ENCODE measurements at places on chromosomes 11 and 22.

DNA sequence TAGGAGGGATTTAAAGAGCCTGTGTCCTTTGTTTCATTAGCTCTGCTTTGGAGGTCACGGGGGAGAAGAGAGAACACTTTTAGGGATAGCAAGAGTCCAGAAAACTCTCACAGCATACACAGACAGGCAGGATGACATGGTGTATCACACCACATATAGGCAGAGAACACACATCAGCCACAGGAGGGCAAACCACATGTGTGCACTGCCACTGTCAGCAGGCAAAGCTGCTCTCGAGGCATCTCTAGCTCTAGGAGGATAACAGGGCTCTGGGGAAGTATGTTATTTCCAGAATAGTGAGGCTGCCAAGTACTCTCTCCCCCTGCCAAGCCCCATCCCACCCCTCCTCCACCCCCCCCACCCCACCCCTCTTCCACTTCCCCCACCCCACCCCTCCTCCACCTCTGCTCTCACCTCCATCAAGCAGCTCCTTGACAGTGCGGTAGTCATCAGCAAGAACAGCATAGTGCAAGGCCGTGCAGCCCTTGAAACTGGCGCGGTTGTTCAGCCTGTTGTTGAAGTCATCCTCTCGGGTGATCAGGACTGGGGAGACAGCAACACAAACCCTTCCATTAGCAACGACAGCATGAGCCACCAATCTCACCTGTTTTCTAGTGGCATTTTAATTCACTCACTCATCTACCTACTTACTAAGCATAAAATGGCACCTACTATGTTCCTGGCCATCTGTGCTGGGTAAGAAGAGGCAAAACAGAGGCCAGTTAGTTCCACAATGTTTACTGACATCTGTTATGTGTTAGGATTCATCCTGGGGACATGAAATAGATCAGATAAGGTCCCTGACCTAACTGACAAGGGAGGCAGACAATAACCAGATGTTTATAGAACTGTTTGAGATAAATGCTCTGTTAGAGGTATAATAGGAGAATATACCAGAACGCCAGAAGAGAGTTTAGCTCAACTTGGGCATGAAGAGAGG lies 75.6 kb downstream of the CLPB start:
- no peak for DNase-seq

DNA sequence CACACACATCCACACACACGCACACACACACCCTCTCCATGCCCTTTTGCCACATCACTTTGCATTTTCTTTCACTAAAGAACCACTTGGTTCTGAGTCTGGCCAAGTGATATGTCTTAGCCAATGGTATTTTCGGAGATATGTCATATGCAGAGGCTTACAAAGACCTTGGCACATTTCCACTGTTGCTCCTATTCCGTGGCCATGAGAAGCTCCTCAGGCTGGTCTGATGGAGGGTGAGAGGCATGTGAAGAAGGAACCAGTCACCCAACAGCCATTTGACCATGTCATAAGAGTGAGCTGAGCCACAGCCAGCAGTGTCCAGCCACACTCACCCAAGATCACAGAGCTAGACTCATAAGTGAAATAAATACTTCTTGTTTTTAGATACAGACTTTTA lies 212.6 kb upstream of the NAV2 start:
- no peak for DNase-seq

DNA sequence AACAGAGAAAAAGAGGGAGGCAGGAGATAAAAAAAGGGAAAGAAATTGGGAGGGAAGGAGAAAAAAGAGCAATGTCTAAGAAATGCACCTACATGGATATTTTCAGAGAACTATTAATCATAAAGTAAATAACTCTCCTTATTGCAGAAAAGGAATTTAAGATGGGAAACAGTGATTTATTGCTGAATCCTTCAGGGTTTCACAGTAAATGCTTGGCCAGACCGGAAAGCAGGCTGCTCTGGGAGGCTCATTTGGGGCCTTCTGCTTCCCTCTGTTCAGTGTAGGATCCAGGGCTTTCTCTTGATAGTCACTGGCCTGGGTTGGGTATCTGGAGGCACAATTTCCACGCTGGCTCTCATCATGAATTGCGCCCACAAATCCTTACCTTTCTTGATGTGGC lies 324.3 kb upstream of the SORL1-AS1 start:
- no peak for DNase-seq

GRCh38 chr11:109885006-109885405 lies 208.2 kb upstream of the ZC3H12C start:
- no peak for DNase-seq

DNA sequence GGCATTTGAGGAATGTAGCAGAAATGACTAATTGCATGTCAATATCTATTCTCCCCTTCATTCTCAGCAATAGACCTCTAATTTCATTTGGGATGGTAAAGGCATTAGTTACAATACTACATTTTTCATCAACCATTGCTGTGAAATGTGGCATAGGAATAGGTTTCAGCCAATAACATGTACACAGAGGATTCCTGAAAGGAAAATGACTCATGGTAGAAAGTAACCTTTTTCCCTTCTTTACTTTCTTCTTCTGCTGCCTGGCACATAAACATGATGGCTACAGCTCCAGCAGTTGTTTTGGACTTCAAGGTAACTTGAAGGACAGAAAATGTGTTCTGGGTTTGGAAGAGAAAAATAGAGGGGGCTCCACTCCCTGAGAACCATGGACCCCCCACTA lies 231.8 kb upstream of the CTSC start:
- DNase-seq: no peak

GRCh38 chr11:76391021-76391420 lies 9.9 kb downstream of the GVQW3 start:
- DNase-seq: peak; percentile 74

DNA sequence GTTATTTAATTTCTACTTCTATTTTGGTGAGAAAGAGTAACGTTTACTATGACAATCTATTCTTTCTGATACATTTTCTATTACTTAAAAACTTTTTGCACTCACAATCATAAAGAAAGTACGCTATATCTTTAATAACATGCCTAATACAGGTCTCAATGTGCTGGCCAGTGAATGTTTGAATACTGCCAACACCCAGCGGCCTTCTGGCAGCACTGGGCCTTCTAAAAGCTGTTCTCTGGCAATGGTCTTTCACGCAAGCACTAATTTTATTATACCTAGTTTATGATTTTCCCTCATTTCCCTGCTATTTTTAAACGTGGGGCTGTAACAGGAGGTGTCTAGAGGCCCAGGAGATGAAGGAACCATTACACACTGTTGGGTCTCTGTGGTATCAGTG lies 349.8 kb upstream of the PITPNB start:
- no peak for DNase-seq

GRCh38 chr22:46099740-46100139 lies 50.6 kb upstream of the PPARA start:
- DNase-seq: no peak

GRCh38 chr11:96332126-96332771 lies 10.7 kb downstream of the MAML2 start:
- DNase-seq: no peak

- DNase-seq: no peak
Observed at GRCh38 chr11:15878756-15879155, 477.6 kb downstream of the SOX6 start.

DNA sequence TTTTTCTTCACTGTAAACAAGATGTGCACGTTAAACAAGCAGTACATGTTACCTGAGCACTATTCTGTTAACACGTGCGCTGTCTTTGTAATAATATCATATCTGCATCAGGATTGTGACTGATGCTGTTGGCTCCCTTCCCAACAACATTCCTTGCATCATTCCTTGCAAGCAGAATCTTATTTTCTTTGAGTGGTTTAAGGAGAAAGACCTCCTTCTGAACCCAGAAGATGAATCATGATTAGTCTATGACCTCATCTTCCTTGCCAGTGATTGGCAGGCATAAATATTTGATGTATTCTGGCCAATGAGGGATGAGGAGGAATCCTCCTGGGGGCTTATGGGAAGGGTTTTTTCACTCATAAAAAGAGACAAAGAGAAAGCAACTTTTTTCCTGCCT lies 46.2 kb downstream of the C11orf71 start:
- DNase-seq: no peak

DNA sequence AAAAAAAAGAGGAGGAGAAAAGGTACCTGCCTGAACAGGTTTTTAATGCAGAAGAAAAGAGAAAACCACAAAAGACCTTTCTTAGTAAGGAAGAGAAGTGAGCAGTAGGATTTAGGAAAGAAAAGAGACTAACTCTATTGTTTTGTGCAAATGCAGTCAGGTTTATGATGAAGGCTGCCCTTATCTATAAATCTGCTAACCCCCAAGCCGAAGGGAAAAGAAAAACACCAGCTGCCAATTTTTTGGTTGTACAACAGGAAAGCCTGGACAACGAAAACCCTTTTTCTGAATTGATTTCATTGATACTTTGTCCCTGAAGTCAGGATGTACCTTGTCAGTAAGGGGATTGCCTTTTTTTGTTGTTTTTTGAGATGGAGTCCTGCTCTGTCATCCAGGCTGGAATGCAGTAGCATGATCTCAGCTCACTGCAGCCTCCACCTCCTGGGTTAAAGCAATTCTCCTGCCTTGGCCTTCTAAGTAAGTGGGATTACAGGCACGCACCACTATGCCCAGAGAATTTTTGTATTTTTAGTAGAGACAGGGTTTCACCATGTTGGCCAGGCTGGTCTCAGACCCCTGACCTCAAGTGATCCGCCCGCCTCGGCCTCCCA lies 21.2 kb downstream of the POLD4 start:
- DNase-seq: no peak

- no peak for DNase-seq
Observed at GRCh38 chr11:30522536-30523243, 63.5 kb downstream of the MPPED2 start.

DNA sequence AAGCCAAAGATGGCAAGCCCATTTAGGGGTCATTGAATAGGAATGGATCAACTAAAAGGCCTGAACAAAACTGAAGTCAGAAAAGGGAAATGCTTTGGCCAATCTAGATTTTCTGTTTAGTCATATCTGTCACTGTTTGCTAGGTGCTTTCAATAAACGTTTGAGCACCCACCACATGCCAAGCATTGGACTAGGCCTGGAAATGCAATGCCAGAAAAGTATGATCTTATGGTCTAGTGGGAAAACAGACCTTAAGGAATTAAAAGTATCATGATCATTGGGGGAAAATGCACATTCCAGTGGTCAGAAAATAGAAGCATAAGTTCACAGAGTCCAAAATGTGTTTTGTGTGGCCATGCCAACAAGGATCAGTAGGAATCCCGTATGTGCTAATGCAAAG lies 76.8 kb upstream of the BIRC3 start:
- DNase-seq: no peak

DNA sequence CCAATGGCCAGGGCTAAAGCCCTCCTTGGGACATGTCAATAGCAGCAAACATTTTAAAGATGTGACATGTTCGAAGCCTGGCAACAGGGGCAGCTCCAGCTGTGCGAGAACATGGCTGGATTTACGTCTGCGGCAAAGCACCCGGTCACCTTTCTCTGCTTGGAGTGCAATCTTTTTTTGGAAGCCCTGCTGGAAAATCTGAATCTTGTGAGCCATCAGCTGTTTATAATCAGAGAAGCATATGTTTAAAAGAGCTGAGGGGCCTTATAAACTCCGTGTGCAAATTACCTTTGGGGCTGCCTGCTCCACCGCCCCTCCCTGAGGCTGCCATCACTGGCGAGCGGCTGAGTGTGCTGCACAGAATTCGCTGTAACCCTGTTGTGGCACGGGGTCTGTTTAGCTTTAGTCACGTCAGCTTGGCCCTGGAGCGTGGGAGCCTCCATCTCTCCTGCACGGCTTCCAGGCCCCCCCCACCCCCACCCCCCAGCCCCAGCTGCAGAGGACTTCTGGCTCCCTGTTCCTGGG lies 9.0 kb upstream of the KCNQ1OT1 start:
- DNase-seq: no peak

DNA sequence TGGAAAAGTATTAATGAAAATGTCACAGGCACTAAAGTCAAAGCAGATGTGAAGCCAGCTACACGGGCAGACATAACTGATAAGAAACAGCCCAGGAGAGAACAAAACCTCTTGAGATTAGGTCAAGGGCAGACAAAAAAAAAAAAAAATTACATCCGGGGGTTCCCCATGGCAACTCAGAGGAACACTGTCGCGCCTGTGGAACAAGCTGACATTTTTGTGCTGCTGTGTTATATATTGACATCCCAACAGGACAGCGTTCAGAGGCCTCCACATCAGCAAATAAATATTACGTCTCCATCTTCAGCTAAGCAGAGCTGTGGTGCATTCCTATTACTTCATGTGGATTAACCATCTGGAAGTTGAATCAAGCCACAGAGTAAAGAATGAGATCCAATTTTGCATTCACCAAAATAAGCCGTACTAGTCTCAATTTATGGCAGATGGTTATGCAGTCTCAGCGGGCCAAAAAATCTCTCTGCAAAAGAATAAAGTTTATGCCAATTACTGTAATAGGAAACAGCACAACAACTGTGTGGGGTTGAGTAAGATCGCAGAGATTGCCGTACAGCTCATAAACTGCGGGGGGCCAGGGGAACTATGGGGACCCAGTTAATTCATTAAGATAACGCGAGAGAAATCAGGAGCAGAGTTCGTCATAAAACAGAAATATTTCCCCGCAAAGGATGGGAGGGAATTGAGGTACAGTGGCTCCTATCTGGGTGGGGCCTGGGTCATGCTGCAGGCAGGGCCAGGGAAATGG lies 41.3 kb upstream of the MN1 start:
- no peak for DNase-seq

GRCh38 chr11:74014880-74015279 lies 6.0 kb upstream of the UCP3 start:
- DNase-seq: no peak

- DNase-seq: no peak
Observed at GRCh38 chr22:23097412-23098229, 27.3 kb downstream of the GNAZ start.

DNA sequence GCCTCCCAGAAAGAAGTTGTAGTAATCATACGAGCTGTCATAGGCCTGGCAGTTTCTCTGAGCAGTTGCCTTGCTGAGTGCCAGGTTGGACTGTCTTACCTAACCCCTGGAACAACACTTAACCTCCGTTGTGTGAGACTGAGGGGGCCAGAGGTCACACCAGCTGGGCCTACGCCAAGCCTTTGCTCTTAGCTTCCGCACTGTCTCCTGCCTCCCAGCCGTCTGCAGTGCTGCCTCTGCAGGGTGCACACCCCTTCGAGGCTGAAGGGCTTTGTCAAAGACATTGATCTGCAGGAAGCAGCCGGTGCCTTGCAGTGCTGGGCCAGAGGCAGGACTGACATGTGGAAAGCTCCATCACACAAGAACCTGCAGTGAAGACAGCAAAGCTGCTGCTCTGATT lies 16.7 kb downstream of the TAB1 start:
- DNase-seq: no peak

DNA sequence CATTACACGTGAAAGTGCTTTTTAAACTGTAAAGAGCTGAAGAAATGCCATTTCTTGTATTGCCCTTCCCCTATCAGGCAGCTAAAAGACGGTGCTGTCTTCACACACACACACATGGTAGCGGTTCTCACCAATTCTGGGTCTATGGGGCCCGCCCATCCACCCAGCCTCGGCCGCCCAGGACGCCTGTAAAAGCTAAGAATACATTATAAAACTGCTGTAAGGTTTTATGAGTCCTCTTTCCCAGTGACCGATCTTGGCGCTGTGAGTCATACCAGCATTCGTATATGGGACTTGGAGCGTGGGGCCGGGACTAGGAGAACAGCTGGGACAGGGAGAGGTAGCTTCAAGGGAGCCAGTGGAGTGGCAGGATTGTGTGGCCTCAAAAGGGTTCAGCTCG lies 149.7 kb upstream of the CADM1 start:
- no peak for DNase-seq

Measured in NCI-H526 (cell line).